Foreskin melanocyte (primary cell): ENCODE measurements at places on chromosomes 3 and 15.

DNA sequence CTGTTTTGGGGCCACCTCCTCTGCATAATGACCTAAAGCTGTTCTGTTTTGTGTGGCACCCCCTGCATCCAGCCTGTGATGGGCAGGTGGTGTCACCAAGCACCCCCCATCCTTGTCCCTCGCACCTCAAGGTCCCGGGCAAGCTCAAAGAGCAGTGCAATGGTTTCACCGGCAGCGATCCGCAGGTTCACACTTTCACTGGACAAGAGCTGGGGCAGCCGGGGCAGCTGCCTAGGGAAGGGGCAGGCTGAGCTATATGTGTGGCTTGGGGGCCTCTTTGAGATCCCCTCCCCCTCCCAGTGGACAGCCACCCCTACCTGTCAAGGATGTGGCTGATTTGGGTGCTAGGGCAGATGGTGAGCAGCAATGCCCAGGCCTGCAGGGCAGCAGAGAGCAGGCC is 3.1 kb downstream of the IFRD2 start:
- no peak for DNase-seq

DNA sequence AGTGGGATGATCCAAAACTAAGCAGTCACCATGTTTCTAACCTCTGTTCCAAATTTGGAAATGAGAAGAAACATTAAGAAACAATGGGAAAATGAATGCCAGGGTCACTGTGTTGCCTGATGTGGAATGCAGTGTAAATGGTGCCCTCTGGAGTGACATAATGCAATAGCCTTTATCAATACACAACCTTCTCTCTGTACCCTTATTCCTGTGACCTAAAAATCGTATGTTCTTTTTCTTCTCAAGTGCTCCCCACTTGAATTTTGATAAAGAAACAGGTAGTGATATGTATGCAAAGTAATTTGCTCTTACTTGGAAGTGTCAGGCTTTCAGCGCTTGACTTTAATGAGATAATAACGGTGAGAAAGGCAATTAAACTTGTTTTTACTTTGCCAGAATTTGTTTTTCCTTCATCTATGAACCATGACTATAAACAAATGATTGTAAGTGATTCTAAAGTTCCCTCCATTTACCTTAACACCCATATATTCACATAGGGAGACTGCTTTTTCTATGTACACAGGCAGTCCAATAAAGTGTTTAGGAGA is 145.8 kb upstream of the THRB start:
- DNase-seq: no peak

DNA sequence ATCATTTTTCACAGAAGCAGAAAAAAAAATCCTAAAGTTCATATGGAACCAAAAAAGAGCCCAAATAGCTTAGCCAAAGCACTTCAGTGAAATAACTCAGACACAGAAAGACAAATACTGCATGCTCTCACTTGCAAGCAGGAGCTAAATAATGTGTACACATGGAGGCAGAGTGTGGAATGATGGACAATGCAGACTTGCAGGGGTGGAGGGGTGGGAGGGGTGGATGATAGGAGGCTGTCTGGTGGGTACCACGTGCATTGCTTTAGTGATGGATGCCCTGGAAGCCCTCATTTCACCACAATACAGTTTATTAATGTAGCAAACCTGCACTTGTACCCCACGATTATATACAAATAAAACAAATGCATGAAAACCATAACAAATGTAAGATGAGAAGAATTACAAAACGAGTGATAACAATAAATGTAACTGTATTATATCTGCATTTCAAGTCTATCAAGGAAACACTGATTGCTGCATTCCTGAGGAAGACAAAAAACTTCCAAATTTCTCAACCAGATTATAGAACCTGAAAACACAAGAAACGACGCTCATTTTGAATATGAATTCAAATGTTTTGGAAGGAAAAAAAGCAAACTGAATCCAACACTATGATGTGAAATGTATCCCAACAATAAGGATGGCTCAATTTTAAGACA is 96.5 kb downstream of the DLG1 start:
- DNase-seq: no peak

- DNase-seq: no peak
Measured at GRCh38 chr15:65192016-65192415, 6.9 kb upstream of the CLPX start.
